ENCODE measurements at places on chromosomes 12 and 14.

- DNase-seq: no peak
Observed at GRCh38 chr12:46153268-46153872, 115.5 kb downstream of the SLC38A1 start.

- DNase-seq: no peak
Observed at GRCh38 chr12:1716911-1717310, 26.0 kb downstream of the ADIPOR2 start.

- DNase-seq: no peak
Observed at GRCh38 chr12:41905073-41905758, 239.5 kb downstream of the GXYLT1 start.

- no peak for DNase-seq
Observed at GRCh38 chr12:59405992-59406391, 189.8 kb upstream of the SLC16A7 start.

- DNase-seq: no peak
Observed at GRCh38 chr12:127516467-127516866, 750.5 kb upstream of the TMEM132C start.

GRCh38 chr12:113092607-113093408 lies 36.3 kb downstream of the DTX1 start:
- peak; percentile 73 for DNase-seq

DNA sequence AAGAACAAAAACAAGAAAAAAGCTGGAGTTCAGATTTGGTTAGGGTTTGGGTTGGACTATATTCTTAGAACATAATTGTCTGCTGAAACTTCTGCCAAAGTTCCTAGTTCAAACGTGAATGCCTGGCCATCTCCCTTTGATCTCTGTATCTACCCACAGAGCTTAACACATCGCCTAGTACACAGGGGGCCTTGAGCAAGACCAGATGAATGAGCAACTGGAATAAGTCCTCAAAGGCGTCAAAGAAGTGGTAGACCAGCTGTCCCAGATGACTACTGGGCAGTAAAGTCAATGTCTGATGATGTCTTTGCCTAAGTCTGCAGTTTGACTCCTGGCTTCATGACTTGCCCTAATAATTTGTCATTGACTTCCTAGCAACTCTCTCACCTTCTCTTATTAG lies 13.9 kb upstream of the STAB2 start:
- no peak for DNase-seq

DNA sequence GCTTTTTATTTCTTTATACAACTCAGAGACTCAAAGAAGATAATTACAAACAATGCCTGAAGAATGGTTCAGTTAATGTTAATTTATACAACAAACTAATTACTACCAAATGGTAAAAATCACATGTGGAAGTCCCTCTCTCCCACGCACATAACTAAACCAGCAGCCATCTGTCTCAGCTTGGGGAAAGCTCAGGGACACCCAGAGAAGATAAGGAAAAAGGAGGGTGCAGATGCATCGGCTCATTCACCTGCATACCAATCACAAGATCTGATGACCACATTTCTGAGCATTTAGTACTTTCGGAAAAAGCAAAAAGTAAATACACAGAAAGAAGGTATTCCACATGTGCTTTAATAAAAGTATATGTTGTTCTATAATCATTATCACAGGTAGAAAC lies 136.3 kb downstream of the SOX5 start:
- no peak for DNase-seq

DNA sequence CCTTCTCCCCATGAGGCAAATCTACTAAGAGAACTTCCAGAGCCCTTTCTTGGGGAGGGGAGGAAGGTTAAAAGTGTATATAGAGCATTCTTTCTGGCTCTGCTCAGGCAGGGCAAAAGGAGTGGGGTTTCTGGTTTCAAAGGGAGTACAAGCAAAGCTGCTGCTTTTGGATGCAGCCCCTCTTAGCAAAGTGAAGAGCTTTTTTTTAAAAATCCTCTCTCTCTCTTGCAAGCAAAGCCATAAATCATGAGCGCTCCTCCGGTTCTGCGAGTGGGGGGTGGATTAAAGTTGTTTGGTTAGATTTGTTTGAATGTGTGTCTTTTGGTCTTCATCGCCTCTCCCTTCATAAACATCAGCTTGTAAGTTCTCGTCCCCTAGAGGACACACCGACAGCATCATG lies 546.6 kb upstream of the TBX3 start:
- DNase-seq: no peak

GRCh38 chr12:101299931-101300330 lies 20.0 kb downstream of the UTP20 start:
- DNase-seq: no peak

DNA sequence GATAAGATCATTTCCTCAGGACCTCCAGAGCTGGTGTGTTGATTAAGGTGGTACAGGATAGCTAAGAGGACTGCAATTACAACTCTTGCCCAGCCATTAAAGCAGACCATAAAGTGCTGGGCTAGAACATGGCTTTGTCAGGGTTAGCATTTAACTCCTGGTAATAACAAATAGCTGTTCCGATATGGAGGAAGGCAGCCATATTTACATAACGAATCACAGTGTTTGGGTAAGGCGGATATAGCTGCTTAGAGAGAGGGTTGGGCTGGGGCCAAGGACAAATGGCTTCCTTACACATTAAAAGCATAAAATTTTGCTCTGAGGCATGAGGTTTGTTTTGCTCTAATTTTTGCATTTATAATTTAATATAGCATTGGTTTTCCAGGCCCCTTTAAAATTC lies 297.7 kb upstream of the DDHD1 start:
- peak; percentile 45 for DNase-seq

DNA sequence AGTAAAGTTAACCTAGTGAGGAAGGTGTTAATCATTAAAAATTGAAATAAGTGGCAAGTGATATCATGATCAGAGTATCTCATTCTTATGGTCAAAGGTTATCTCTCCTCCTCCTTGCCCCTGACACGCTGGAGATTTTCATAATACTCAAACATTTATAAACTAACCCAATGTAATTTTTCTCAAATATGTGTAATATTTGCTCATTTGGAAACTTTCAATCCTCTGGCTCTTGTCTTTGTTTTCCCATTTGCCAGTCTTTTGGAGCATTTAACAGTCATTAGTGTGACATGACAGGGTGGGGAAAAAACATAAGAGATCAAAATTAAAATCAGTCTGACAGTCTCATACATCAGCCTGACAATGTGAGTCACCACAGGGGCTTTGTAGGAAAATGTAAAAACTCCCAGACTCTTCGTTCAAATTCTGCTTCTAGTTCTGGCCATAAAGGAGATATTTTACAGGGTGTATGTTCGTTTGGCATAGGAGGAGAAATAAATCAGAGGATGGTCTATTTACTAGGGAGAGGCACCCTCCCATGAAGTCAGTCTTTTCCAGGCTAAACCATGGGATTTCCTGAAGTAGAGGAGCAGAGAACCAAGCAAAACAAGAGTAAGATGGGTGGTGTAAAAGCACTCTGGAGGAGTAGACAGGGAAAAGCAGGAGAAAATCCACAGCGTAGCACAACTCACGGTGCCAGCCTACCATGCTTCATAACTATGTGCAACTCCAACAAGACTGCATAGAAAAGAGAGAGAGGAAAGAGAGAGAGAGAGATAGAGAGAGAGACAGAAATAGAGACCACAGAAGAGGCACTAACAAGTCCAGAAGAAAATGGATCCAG lies 369.2 kb upstream of the PDE3A start:
- DNase-seq: no peak

DNA sequence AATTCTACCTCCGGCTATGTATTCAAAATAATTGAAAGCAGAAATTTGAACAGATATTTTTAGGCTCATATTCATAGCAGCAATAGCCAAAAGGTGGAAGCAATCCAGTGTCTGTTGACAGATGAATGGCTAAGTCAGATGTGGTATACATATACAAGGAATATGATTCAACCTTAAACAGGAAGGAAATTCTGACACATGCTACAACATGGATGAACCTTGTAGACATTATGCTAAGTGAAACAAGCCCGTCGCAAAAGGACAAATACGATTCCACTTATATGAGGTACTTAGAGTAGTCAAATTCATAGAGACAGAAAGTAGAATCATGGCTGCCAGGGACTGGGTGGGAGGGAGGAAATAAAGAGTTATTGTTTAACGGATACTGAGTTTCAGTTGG lies 331.6 kb downstream of the PCNX1 start:
- no peak for DNase-seq
